Naive thymus-derived CD8-positive, alpha-beta T cell (primary cell): ENCODE measurements at places on chromosomes 1 and 21. TPM values are rescaled to one million over a fixed set of nuclear protein-coding genes. Genes with fewer than 3 reads are reported as not detected.

CDA gene
- total RNA-seq: not detected

MPZ gene
- 11.9 TPM for total RNA-seq

- no peaks in the 10 kb centered on the region for H3K27me3 ChIP-seq
- no peak for DNase-seq
- no peak overlapping the region for H3K4me3 ChIP-seq
- H3K36me3 ChIP-seq: peaks cover 22% of the 10 kb centered on the region
Measured at GRCh38 chr1:32825181-32825580, 7.7 kb downstream of the S100PBP start.

DNA sequence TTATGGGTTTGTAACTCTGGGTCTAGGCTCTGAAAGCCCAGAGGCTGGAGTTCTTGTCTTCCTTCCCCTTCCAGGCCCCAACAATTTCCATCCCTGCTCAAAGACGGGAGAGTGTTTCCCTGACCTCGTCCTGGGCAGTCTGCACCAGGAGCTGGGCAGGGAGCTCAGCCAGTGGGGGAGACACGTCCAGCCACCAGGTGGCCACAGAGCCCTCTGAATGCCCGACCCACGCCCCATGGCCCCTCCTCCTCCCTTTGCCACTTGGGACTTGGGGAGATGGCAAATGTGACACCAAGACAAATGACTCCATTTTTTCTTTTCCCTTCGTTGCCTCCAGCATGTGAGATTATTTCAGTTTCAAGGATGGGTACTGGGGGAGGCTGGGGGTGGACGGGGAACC lies 159.9 kb upstream of the AJAP1 start:
- no peak overlapping the region for H3K27ac ChIP-seq
- no peaks in the 10 kb centered on the region for H3K36me3 ChIP-seq
- no peaks in the 10 kb centered on the region for H3K4me1 ChIP-seq
- DNase-seq: no peak
